Hematopoietic multipotent progenitor cell treated with erythropoietin and hydrocortisone succinate and interleukin-3 and kit ligand, for 15 days (in vitro differentiated cells): ENCODE measurements at places on chromosomes 6 and 20.
A peak's percentile ranks its signal among the peaks of the same experiment; 100 is the strongest.

GRCh38 chr6:88814909-88815308 is 148.5 kb downstream of the RNGTT start:
- DNase-seq, result no peak

- DNase-seq, result no peak
Observed at GRCh38 chr6:43255408-43256054, 12.2 kb downstream of the TTBK1 start.

- no peak for DNase-seq
Observed at GRCh38 chr6:18820725-18821124, 433.6 kb downstream of the RNF144B start.

GRCh38 chr6:153553627-153554026 is 422.5 kb upstream of the RGS17 start:
- DNase-seq, result no peak

- DNase-seq, result no peak
Observed at GRCh38 chr6:16055852-16056251, 73.0 kb upstream of the MYLIP start.

GRCh38 chr6:4303638-4304037 is 168.3 kb upstream of the ECI2 start:
- no peak for DNase-seq

DNA sequence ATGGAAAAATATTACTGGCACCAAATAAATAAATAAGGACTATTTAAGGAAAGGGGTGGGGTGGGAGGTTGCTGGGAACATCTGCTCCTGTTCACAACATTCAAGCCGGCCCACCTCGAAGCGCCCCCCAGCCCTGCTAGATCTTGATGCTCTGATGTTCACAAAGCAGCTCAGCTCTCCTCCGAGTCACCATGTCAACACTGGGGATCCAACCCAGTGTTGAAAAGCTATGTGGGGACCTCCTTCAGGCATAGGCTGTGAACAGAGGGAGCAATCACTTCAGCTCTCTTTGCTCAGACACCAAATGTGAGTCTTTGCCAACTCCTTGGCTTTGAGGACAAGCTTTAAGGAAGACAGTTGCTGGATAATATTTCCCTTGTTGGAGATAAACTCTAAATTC is 176.8 kb upstream of the NT5E start:
- DNase-seq, result no peak

- peak; percentile 49 for DNase-seq
Observed at GRCh38 chr6:72560721-72561593, 60.9 kb upstream of the KCNQ5 start.

DNA sequence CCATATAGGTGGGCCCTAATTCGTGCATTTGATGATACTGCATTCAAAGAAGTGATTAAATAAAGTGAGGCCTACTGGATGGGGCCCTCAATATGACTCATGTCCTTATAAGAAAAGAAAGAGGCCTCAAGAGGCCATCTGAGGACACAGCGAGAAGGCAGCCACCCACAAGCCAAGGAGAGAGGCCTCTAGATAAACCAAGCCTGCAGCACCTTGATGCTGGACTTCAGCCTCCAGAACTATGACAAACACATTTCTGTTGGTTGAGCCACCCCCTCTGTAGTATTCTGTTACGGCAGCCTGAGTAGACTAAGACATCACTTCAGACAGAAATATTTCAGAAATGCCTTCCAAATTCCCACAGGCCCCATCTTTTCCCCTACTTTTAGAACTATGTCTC is 82.5 kb upstream of the PLEKHG1 start:
- no peak for DNase-seq

DNA sequence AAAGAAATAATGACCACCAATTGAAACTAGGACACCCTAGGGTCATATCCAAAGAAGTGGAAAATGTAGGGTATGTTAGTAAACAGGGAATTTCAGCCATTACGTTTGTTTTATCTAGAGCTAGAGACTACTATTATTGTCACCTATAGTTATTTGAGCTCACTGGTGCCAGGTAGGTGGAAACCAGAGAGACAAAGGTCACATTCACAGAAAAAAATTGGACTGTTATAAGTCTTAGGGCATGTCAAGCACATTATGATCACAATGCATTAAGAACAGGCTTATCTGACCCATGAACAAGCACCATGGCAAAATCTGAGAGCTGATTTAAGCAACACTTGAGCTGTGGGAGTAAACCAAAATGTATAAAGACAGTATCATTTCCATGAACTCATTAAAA is 530.1 kb upstream of the CITED2 start:
- no peak for DNase-seq

DNA sequence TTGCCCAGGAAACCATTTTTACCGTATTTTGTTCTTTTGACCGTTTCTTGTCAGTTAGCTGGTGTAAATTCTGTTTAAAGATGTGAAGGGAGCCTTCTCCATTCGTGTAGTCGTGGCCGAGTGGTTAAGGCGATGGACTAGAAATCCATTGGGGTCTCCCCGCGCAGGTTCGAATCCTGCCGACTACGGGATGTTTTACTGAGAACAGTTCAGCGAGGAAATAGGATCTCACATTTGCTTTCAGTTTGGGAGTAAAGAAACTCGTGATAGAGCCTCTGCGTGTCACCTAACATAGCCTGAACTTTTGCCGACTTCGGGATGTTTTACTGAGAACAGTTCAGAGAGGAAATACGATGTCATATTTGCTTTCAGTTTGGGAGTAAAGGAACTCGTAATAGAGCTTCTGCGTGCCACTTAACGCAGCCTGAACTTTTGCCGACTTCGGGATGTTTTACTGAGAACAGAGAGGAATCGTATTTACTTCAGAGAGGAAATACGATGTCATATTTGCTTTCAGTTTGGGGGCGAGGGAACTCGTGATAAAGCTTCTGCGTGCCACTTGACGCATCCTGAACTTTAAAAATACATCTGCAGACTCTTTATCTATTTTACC is 5.9 kb upstream of the ZNF184 start:
- peak; percentile 77 for DNase-seq

DNA sequence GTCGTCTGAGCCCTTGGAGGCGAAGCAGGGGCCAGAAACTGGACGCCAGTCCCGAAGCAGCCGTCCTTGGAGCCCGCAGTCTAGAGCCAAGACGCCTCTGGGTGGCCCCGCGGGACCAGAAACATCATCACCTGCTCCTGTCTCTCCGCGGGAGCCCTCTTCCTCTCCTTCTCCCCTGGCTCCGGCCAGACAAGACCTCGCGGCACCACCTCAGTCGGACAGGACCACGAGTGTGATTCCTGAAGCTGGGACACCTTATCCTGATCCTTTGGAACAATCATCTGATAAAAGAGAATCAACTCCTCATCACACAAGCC is 416 bp downstream of the RSPH4A start:
- DNase-seq, result no peak

DNA sequence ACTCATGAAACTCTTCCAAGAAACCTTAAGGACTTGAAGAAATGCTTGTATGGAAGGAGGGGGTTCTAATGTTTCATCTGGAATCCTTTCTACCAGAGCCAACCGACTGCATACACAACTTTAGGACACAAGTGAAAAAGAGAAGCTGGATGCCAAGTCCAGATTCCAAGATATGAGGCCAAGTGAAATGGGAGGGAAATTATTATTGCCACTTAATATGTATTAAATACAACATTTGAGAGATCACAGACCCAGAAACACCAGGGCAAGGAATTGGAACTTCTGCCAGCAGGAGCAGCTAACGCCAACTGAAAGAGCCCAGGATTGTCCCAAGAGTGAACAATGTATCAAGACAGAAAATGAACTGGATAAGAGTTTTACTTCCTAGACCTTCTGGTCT is 144.2 kb downstream of the ARHGAP18 start:
- DNase-seq, result no peak

- DNase-seq, result no peak
Observed at GRCh38 chr6:1739680-1740079, 130.0 kb downstream of the FOXC1 start.

- DNase-seq, result no peak
Observed at GRCh38 chr6:113587078-113587699, 270.0 kb upstream of the MARCKS start.

DNA sequence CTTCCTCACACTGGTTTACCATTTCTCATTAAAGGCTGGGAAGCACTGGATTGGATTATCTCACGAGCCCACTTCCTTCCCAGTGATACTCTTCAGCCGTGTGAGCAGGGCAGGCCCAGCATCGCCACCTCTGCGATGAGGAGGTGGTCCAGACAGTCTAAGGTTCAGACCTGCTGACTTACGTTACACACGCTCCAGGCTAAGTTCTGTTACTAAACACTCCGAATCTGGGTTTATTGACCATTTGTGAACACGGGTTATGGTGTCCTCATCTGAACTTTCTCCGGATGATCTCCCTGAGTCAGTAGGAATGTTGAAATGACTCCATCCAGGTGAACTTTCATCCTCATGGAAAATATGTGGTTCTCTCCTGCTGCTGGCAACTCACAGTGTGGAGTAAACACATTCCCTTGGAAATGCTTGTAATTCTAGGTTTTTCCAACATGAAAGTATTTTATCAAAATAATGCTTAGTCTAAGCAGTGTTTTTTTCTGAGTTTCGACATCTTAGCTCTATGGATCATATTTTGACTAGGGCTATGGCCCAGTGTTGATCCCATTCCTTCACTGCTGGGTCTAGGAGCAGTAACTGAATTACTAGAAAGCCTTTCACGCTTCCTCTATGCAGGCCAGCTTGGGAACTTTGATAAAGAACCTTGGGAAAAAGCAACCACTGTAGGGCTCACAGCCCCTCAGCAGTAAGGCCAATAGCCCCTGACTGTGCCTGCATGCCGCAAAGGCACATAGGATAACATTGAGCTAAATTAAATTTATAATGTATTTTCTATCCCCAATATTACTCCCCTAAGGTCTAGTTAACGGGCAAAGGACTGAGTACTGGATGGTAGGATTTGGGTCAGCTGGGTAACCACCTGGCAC is 37.7 kb upstream of the PXDC1 start:
- DNase-seq, result no peak

DNA sequence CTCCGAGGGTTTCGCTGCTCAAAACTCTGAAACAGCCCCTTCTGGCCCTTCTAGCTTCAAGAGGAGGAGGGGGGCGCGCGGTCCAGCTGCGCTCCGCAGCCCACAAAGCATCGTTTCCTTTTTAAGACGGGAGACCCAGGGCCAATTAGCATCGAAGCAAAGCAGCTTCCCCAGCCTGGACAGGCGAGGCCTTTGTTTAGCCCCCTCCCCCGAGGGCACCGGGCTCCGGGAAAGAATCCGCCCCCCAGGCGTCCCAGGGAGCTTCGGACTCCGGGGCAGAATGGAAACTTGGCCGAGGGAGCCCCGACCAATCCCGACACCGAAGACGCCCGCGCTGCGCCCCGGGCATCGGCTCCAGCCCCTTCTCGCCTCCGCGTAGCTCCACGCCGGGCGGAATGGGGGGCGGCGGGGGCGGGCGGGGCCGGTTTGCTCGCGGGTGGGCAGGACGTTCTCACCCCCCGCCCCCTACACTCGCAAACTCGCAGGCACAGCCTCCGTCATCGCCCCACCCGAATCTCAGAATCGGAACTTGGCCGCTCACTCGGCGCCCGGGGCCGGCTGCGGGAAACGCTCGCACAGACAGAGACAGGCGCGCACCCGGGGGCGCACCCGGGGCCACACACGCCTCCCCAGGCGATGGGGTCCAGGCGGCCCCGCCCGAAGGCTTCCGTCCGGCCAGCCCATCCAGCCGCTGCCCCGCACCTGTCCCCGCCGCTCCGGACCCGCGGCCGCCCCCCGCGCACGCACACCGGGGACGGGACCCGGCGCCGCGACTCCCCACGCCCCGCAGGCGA is 628 bp downstream of the NKAIN4 start:
- no peak for DNase-seq

DNA sequence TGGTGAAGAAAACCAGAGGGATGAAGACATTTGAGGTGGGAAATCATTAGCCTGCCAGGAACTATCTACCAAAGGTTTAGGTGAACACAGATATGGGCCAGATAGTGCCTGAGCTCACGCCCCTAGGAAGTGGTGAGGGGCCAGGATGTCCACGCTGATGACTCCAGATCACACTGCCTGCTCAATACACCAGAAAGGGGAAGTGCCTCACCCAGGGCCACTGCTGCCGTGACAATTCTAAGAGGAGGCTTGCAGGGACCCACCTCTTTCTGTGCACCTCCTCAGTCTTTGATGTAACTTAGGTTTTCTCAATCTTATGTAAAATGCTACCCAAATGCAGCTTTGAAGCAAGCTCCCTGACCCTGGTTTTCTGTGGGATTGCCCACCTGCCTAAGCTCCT is 5.4 kb upstream of the RAB44 start:
- no peak for DNase-seq

- DNase-seq, result no peak
Observed at GRCh38 chr6:47464052-47464451, 13.5 kb upstream of the CD2AP start.

GRCh38 chr6:20403766-20404640 is 2.3 kb downstream of the E2F3 start:
- peak; percentile 58 for DNase-seq

DNA sequence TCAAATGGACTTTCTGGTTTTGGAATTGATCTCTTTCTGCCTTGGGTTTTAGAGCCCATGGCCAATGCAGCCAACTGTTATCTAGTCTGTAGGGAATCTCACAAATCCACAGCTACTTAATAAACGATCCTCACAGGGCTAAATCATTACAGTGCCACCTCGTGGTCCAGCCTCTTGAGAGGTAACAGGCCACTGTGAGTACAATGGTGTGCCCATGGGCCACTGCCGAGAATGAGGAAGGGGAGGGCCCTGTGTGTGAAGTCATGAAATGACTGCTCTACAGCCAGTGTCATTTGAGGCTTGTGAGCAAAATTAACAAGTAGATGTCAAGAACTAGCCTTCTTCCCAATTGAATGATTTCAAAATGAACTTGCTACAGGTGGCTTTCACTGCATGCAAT is 54.3 kb upstream of the GMPR start:
- peak; percentile 27 for DNase-seq

DNA sequence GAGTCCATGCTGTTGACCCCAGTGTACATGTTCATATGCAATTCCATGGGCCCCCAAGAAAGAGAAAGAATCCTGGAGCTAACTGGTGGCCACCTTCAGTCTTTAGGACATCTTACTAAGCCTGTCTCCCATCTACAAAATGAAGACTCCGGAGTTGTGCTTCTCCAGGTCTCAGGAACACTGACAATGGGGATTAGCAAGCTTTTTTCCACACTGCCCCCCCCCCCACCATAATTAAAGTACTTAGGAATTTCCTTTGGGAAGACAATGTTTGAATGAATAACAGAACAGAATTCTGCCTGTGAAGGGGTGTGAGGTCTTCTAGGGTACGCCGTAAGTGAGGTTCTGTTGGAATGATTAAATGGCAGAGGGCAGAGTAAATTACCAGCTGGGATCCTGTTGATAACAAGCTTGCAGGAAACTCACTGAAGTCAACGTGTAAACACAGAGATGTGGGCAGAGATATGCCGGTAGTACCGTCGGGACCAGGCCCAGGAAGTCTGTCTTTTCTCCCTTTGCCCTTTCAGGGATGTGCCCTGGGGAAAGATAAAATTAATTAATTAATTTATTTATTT is 63.1 kb downstream of the ANKRD6 start:
- DNase-seq, result no peak

DNA sequence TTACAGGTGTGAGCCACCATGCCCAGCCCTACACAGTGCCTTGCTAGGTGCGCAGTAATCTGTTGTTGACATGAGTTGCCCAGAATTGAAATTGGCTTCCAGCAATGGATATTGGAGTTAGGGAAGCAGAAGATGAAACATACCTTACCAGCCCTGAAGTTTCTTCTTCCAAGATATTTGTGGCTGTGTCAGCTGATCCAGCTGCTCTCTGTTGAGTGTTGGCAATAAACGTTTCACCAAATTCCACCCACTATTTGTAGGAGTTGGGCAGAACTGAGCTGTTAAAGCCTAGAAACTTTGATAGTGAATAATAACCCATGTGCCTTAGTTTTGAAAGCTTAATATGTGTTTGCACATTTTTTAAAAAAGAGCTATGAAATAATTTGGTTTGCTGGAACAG is 218.2 kb upstream of the SNX9 start:
- DNase-seq, result no peak
